ENCODE measurements at places on chromosomes 7 and 10.
A peak's percentile ranks its signal among the peaks of the same experiment; 100 is the strongest.

DNA sequence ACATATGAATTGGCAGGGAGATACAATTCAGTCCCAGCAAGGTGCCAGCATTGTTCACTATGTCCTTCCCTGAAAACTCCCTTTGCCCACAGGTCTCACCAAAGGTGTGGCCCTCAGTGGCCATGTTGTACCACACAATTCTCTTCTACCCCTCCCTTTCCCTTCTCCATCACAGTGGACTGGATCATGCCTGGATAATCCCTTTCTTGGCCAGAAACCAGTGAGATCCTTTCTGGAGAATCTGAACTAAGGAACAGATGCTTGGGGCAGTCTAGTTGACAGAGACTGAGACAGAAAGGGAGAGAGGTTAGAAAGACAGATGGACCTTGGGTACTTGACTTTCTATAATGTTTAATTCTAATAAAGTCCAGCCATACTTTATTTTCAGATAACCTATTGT lies 9.5 kb downstream of the NMT2 start:
- DNase-seq: no peak

DNA sequence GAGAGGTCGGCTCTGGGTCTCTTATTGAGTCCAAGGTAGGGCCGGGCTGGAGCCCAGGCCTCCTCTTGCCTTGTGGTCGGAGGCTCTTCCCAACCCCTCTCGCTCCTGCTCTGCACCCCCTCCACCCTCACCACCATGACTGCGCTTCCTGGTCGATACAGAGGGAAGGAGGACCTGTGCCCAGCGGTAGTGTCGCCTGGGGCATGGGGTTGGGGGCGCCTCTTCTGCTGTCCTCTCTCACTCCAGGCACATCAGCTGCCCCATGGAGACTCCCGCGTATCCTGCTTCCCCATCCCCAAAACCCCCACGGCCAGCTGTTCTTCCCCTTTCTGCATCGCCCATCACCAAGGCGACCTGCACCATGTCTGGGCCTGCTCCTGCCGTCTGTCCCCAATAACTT lies 44.4 kb downstream of the TMEM270 start:
- DNase-seq: peak; percentile 30

DNA sequence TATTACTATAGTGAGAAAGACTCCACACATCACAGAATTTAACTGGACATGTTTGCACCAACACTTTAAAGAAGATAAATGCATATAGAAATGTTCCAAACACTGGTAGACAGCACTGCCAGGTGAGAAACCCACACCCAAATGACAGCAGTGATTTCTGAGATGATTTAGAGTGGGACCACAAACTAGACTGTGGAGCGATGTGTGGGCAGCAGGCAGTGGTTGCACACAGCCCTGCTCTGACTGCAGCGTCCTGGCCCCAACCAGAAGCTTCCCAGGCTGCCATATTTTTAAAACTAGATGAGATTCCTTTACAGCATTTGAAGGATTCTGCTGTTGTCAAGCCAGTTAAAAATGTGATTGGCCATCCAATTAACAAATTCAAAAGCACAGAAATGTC lies 47.7 kb upstream of the COMMD3 start:
- no peak for DNase-seq

DNA sequence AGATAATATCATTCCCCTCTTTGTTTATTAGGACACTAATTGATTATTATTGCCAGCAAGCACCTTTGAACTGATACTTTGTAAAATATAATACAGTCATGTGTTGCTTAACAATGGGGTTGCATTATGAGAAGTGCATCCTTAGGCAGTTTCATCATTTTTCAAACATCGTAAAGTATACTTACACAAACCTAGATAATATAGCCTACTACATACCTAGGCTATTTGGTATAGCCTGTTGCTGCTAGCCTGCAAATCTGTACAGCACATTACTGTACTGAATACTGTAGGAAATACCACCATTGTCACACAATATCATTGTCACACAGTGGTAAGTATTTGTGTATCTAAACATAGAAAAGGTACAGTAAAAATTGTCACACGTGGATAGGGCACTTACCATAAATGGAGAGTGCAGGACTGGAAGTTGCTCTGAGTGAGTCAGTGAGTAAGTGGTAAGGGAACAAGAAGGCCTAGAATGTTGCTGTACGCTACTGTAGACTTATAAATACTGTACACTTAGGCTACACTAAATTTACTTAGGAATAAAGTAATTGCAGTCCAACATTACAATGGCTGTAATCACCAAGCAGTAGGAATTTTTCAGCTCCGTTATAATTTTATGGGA lies 70.7 kb downstream of the LCOR start:
- DNase-seq: no peak

DNA sequence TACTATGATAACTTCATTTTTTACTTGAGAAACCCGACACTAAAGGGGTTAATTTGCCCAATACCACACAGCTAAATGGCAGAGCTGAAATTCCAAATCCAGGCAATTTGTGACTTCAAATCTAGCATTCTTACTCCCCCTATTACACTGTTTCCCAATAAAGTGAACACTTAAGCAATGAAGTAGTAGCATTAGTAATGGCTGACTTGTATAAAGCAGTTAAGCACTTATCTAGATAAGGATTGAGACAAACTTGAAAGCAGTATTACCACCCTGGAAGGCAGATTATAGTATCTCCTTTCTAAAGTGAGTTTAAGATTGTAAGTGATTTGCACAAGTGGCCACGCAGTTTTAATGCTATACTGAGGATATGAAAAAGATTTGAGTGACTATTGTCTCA lies 39.3 kb downstream of the WASL start:
- no peak for DNase-seq

- no peak for DNase-seq
Observed at GRCh38 chr7:155188357-155188756, 109.3 kb upstream of the INSIG1 start.

- no peak for DNase-seq
Observed at GRCh38 chr7:112160771-112161150, 45.4 kb downstream of the DOCK4 start.

DNA sequence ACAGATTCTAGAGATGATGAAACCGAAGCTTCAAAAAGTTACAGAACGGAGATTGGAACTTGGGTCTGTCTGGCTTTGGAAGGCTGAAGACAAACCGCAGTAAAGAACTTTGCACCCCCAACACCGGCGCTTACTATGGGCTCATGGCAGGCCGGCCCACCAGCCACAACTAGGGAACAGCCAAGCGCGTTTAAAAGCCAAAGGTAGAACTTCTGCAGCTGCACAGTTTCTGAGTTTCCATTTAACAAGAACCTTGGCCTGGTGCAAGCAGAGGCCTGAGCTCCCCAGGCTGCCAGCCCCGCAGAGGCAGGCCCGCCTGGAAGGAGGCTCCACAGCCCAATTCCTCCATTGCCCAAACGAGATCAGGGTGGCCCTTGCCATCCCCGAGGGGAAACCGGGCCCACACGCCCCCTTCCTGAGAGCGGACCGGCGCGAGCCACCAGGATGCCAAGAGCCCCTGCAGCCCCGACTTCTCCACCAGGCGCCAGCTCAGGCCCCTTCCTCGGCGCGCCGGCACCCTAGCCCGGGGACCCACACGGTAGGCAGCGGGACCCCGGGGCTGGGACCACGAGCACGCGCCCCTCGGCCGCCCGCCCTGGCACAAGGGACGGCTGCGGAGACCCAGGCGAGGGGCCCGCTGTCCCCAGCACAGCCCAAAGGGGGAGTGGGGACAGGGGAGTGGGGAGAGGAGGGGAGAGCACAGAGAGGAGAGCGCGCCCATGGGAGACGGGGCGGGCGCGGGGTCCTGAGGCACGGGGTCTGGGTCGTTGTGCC lies 566 bp downstream of the MAD1L1 start:
- DNase-seq: no peak

DNA sequence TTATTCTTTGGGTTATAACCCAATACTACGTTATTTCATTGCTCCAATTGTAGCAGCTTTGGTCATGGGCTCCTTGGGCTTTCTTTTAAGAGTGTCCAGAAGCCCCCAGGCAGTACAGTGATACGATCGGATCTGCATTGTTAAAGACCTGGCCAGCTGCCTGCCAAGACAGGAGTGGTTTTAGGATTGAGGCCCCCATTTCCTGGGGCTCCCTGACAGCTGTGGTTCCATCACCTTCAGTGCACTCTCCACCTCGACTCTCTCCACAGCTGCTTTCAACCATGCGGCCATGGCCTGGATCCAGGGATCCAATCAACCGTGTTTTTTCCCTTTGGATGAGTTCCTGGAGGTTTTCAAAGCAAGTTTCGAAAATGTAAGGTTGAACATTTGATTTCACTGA lies 123.4 kb upstream of the BTBD16 start:
- no peak for DNase-seq

DNA sequence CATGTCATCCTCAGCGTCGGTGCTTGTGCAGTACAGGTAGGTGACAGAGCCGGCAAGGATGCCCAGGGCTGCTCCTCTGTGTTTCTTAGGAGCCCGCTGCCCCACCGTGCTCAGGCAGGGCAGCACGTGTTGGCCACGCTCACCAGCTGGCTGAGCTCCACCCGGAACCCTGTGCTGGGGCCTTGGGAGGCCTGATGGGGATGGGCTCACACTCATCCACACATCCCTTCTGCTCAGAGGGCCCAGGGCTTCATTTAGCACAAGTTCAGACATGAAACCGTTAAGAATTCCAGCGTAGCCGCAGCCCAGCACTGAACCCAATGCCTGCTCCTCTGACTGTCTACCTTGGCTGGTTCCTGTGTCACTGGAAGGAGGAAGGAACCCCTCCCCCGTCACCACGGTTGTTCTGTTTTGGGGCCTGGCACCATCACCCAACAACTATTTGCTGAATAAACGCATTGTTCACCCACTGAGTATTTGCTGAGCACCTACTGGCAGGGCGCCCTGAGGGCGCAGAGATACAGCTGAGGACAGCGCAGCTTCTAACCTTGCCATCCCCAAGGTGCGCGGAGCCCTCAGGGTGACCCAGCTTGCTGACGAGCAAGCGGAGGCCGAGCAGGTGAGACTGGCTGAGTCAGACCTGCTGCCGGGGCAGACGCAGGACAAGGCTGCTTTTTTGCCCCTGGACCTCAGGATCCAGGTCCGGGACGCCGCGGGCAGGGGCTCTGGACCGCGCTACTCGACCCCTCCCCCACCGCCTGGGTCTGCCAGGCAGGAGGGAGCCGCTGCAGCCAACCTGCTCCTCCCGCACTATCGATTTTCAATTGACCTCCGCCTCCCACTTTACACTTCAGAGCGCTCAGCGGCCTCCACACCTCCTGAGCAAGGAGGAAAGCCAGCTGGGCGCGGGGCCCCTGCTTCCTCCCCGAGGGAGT lies 50.6 kb upstream of the RET start:
- DNase-seq: no peak

DNA sequence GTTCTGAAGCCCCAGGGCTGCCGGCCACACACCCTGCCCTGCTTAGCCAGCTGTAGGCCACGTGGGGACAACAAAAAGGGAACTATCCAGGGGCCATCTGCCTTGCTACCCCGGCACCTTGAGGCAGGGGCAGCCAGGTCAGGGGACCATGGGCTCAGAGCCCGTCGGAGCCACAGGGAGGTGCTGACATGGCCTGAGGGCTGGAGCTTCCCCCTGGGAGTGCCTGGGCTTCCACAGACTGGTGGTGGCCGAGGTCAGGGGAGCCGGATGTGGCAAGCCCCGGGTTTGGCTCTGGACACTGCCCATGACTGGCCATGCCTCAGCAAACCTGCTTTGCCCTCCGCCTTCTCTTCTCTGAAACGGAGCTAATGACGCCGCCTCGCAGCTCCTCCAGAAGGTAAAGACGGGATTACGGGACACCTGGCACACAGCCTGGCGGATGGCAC lies 178.5 kb downstream of the EBF3 start:
- no peak for DNase-seq

DNA sequence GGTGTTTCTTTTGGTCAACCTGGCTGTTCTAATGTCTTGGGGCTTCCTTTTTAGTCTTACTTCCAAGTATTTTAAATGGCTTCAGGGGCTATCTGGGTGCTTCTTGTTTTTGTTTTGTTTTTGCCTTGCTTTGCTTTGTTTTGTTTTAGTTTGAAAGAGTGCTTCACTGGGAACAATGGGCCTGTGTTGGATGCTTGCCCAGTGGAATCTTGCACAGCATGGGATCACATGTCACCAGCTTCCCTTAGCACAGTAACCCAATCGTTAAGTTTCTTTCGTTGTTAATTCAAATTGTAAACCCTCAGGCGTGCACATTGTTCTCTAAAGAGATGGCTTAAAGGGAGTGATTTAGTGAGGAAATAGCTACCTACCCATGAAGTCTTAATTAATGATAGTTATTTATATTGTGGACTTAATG lies 8.9 kb downstream of the COL17A1 start:
- peak; percentile 28 for DNase-seq

GRCh38 chr7:86454753-86455152 lies 189.0 kb upstream of the GRM3 start:
- no peak for DNase-seq

DNA sequence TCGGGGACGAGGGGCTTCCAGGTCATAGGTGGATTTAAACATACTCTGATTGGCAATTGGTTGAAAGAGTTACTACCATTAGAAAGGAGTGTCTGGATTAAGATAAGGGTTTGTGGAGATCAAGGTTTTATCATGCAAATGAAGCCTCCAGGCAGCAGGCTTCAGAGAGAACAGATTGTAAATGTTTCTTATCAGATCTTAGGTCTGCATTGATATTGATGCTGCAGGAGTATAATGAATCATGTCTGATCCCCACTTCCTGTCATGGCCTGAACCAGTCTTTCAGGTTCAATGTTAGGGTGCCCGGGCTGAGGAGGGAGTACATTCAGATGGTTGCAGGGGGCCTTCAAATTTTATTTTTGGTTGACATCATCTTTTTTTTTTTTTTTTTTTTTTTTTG lies 51.4 kb downstream of the SH3PXD2A start:
- DNase-seq: no peak

DNA sequence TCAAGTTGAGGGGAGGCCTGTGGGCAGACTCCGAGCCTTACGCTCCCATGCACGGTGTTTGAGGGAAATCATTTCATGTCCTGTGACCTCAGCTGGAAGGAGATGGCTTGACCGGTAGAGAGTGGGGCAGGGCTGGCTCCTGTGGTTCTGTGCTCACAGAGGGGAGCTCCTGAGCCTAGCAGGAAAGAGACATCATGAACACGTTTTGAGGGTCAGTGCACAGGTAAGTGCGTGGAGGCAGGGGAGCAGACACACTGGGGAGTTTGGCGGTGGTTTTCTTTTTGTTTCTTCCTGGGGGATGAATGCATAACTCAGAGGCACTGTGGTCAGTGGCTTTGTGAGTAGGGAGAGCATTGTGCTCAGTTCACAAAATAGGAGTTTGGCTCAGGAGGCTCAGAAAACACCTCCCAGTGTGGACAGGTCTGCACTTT lies 22.5 kb downstream of the ADCY1 start:
- no peak for DNase-seq

DNA sequence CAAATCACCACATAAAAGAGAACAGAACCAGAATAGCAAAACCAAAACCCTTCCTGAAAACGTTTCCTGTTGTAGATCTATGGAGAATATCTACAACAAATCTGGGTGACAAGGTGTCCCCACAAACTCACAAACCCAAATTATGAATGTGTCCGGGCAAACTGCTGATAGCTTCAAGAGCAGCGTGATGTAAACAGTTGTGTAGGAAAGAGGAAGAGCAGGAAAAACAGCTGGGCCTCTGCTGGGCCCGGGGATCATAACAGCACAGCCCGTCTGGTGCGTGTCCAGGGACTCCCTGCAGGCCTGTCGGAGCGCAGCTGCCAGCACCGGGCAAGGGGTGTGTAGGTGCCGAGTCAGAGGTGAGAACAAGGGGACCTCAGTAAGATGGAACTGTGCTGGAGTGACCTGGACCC lies 53.7 kb downstream of the KCNH2 start:
- DNase-seq: no peak
